ENCODE measurements at places on chromosomes 13 and 19.

DNA sequence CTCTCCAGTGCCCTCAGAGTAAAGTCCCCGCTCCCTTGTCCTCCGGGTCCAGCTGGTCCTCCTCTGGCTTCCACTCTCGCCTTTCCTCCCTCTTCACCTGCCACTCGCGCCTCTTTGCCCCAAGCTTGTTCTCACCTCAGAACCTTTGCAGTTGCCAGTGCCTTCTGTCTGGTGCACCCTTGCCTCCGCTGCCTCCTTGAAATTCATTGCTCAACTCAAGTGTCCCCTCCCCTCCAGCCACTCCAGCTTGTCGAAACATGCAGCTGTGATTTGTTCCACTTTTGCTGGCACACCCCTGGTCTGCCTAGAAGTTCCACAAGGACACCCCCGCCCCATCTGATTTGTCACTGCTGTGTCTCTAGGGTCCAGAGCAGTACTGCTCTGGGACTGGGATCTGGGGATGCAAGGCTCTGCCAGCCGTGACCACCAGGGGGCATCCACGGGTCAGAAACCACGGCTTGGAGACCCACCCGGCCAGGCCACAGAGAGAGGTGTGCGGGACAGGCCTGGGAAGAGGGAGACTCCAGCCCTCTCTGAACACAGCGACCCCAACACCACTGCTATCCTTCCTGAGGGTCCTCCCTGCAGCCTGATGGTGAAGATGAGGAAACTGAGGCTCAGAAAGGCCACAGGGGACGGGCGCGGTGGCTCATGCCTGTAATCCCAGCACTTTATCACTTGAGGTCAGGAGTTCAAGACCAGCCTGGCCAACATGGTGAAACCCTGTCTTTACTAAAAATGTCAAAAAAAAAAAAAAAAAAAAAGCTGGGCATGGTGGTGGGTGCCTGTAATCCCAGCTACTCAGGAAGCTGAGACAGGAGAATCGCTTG lies 49.9 kb downstream of the AP1M1 start:
- peak; percentile 90 for DNase-seq

DNA sequence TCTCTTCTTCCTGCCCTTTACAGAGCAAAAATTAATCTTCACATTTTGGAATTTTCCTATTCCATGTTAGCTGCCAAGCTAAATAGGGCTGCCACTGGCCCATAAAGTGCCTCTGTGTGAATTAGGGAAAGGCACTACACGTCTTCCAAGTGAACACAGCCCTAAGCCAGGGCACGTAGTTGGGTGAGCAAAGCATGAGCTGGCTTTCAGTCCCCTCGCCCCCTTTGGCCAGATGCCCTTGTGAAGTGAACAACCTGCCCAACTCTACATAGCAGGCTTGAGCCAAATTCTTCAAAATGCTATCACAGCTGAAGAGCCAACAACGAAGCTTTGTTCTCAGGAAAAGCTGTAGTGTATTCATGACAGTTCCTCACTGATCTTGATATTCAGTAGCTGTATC lies 213.1 kb downstream of the OXGR1 start:
- DNase-seq, result no peak

GRCh38 chr13:59721926-59722910 lies 441.5 kb downstream of the DIAPH3 start:
- no peak for DNase-seq

- no peak for DNase-seq
These were observed 652.0 kb downstream of the LIG4 start for GRCh38 chr13:107563099-107563925.

GRCh38 chr19:5864725-5865486 lies 5.4 kb downstream of the FUT5 start:
- no peak for DNase-seq

GRCh38 chr19:29631450-29631849 lies 25.4 kb downstream of the POP4 start:
- DNase-seq, result no peak

- no peak for DNase-seq
These were observed 27.6 kb upstream of the NEK3 start for GRCh38 chr13:52187029-52187423.

Measured in H54 (cell line).